NCI-H187 (cell line): ENCODE measurements at places on chromosomes 7 and 10.

GRCh38 chr10:14658331-14659127, 116.2 kb downstream of the FAM107B start:
- no peak for DNase-seq

GRCh38 chr7:136179154-136179553, 202.0 kb upstream of the MTPN start:
- no peak for DNase-seq

GRCh38 chr7:134995239-134996096, 9.2 kb downstream of the AGBL3 start:
- DNase-seq: no peak

GRCh38 chr10:43945094-43945730, 296.5 kb upstream of the ZNF32 start:
- no peak for DNase-seq

- DNase-seq: no peak
Measured at GRCh38 chr10:126959431-126959830, 54.2 kb downstream of the DOCK1 start.

DNA sequence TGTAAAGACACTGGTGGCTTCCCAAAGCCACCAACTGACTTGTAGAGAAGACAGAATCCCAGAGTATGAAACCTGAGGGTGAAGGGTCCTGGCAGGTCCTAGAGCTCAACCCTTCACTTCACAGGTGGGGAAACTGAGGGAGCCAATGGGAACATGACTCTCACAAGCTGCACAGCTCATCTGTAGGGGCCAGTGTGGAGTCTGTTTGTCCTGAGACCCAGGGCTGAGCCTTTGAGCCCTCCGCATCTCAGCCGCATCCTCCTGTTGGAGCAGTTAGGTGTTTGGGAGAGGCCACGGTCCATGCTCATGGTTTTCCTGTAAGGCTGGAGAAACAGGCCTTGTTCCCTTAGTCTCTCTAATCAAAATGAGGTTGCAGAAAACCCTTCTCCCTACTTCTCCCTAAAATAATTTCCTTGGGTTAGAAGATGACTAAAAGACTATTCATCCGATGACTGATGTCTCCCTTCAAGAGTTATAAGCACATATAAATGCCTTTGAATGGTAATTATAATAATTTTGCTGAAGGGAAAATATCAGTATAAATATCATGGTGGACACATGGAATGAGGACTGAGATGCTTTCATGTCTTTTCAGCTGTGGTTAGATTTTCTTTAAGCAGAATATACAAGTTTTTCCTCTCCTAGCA, 10.3 kb downstream of the HTRA1 start:
- DNase-seq: no peak

GRCh38 chr10:52212062-52212461, 102.0 kb upstream of the DKK1 start:
- DNase-seq: no peak

GRCh38 chr10:24952143-24952706, at the start of gene PRTFDC1:
Gene PRTFDC1 (minus strand): TSS chr10:24952606. CDS start chr10:24952575, 31 bp downstream.
- no peak for DNase-seq

DNA sequence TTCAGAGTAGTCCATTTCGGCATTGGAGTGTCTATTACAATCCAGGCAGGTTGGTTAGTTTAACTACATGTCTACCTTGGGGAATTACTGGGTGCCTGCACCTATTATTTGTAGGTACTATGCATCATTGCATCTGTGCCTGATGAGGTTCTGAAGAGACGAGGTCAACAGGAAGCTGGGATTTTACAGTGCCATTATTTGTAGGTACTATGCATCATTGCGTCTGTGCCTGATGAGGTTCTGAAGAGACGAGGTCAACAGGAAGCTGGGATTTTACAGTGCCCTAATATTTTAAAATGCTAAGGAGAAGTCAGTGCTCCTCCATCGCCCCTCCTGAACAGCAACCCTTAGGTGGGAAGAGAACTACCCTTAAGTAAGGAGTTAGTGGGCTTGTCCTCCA, 41.7 kb downstream of the NPY start:
- no peak for DNase-seq

GRCh38 chr10:55500931-55501559, 700.0 kb upstream of the PCDH15 start:
- no peak for DNase-seq

DNA sequence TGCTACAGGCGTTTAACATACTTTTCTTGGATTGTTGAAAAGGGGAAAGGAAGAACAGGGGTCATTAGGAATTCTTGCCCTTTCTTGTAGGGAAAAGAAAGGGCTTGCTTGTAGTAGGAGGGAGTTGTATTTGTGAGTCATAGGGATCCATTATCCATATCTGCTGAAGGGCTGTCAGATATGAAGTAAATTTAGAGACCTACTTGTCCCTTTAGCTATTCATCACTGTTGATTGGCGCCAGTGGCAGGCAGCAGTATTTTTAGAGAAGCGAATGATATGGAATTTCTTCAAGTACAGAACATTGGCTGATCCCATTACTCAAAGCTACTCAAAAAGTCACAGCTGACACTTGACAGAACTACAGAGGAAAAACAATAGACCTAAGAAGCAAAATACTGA, 97.7 kb downstream of the CELF2 start:
- no peak for DNase-seq

GRCh38 chr7:43876976-43877745, 7.8 kb upstream of the MRPS24 start:
- no peak for DNase-seq

GRCh38 chr10:43047288-43047970, 29.4 kb upstream of the RET start:
- no peak for DNase-seq

DNA sequence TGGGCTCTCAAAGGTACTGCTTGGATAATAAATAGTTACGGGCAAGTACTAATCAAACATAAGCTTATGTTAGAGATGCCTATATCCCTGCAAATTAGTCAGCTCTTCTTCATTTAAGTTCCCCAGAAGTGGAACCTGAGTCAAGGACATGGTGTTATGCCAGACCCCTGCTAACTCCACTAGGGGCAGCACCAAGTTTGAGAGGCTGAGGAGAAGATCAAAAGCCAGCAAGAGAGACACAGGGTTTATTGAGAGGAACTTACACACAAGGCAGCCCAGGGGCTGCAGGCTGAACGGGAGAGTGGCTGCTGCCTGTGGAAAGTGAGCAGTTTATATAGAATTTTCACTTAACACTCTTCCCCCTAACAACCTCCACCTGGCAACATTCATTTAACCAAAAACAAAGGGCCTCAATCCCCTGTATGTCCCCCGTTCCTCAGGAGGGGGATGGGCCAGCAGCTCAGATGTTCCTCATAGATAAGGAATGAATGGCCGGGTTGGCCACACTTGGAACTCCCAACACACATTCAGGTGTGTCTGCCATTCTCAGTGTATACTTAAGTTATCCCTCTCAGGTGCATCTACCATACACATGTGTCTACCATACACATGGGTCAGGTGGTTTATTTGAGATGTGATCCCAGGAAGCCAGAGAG, 62.6 kb upstream of the GHITM start:
- no peak for DNase-seq

DNA sequence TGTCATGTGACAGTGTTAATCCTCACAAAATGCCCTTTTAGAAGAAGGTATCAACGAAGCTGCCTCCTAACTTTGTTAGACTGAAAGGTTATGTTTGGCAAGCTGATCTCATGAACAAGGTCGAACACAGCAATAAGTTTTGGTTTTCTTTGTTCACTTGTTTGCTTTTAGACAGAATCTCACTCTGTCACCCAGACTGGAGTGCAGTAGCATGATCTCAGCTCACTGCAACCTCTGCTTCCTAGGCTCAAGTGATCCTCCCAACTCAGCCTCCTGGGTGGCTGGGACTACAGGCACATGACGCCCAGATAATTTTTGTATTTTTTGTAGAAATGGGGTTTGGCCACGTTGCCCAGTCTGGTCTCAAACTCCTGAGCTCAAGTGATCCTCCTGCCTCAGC, 1.1 kb downstream of the STRA8 start:
- no peak for DNase-seq

- no peak for DNase-seq
Measured at GRCh38 chr7:158861936-158862704, 5.8 kb downstream of the DYNC2I1 start.

GRCh38 chr10:12193193-12193592, 2.5 kb downstream of the NUDT5 start:
- no peak for DNase-seq

- DNase-seq: no peak
Measured at GRCh38 chr10:30821994-30822692, 192.6 kb upstream of the LYZL2 start.

- DNase-seq: no peak
Measured at GRCh38 chr7:31788883-31789680, 102.1 kb downstream of the PPP1R17 start.

- DNase-seq: no peak
Measured at GRCh38 chr7:36677769-36678437, 46.4 kb downstream of the AOAH start.

DNA sequence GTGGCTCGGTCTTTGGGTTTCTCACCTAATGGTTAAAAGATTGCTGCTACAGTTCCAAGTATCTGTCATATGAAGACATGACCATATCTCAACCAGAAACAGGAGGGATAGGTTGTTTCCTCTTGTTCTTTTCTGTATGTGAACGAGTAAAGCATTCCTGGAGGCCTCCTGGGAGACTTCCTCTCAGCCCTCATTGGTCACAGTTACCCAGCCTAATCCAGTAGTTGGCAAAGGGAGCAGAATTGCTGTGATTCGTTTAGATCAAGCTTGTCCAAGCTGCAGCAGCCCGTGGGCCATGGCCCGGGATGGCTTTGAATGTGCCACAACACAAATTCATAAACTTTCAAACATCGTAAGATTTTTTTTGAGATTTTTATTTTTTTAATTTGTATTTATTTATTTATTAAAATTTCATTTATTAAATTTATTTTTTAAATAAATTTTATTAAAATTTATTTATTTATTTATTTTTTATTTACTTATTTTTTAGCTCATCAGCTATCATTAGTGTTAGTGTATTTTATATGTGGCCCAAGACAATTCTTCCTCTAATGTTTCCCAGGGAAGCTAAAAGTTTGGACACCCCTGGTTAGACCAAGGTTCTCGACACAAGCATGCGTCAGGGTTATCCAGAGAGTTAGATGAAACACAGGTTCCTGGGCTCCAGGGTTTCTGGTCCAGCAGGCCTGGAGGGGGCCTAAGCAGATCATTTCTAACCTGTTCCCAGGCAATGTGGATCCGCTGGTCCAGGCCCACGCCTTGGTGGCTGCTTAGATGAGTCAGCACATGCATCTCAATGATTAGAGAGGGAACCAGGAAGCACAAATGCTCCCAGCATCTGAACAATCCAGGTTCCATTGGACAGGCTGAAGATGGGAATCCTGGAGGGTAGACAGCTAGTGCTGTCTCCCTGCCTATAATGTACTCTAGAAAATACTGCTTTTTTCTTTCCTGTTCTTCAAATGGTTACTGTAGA, 25.6 kb downstream of the CDC123 start:
- no peak for DNase-seq

GRCh38 chr10:79979310-79979975, 30.5 kb upstream of the SFTPD start:
- no peak for DNase-seq

DNA sequence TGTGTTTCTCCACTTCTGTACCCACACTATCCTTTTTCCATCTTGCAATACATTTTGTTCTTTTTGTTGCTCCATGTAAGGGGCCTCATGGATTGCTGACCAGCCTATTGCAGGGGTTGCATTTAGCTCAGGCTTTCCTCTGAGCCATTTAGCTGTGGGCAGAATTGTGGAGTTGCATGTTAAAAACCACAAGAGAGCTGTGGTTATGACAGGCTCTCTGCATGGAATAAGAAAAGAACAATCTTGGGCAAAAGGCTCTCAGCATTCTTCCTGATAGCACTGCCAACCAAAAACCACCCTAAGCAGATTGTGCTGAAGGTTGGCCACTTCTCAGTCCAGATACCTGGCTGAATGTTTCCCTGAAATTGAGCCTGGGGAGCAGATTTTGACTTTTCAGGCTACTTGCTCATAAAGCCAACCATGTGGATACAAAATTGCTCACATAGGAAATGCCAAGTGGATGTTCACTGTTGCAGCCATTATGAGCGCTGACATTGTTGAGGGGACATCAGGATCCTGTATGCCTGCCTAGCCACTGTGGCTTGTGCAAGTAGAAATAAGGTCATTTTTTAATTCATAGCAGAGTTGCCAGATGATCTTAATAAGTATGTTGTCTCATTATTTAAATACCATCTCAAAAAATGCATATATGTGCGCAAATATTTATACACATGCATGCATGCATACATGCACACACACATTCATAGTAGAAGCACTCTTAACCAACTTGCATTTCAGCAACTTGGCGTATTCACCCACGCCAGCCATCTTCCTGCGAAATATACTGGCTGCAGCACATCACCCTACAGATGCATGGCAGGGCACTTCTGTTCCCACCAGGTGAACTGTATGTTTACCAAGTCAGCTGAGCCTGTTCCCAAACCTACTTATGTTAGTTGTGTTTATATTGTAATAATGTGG, 695.4 kb downstream of the LRMDA start:
- DNase-seq: no peak

GRCh38 chr7:133364959-133365690, 112.2 kb downstream of the EXOC4 start:
- DNase-seq: no peak

- DNase-seq: no peak
Measured at GRCh38 chr7:1986366-1987083, 246.2 kb downstream of the MAD1L1 start.

DNA sequence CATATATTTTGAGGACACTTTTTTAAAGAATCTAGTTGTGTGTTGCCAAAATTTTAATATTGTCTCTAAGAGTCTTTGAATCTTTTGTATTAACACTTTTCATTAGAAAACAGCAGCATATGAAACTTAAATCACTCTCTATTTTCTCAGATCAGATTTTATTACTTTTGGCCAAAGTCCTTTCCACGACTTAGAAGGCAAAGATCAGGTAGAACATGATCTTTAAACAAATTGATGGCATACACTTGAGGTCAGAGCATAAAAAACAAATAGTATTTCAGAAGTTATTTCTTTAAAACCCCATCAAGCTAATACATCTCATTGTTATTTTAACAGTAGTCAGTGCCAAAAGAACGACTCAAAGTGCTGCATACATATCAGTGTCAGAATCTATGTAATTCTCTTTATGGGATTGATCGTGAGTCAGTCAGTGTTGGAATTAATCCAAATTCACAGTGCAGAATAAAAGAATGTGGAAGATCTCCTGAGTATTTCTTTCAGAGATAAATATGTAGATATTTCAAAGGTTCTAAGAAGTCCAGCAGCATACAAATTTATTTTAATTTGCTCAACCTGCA, 9.6 kb upstream of the AGMO start:
- DNase-seq: no peak

DNA sequence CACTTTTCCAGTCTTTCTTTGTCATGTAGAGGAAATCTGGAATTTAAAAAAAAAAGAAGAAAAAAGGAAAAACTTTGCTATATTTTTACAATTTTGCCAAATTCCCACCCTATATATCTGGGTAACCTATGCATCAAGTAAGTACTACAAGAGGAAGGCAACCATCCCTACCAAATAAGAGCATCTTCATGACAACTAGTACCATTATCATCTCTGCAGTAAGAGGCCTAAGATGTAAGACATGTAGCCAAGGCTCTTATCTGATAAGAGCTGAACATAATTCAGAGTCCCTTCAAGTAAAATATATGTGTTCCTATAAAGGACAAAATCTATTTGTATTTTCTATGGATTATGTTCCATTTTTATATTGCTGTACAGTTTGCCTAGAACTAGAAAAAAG, 3.5 kb downstream of the THAP5 start:
- DNase-seq: no peak
